Astrocyte (in vitro differentiated cells and primary cell): ENCODE measurements at places on chromosomes 13 and 19. TPM values are rescaled to one million over a fixed set of nuclear protein-coding genes. Genes with fewer than 3 reads are reported as not detected.

Gene MUC16
- not detected in 2 replicates for total RNA-seq

- H3K27ac ChIP-seq: no peak overlapping the region
- peaks cover 25% of the 10 kb centered on the region for H3K4me1 ChIP-seq
- no peaks in the 10 kb centered on the region for H3K36me3 ChIP-seq
Measured at GRCh38 chr19:29670255-29670654, 5.0 kb downstream of the PLEKHF1 start.

Gene TRMT1
- total RNA-seq: 43.0 and 43.3 TPM in 2 replicates

GRCh38 chr19:16497042-16497441 lies 848 bp downstream of the C19orf44 start:
- peak overlapping the region; percentile 83 for H3K27ac ChIP-seq
- H3K4me1 ChIP-seq: peaks cover 11% of the 10 kb centered on the region
- H3K4me3 ChIP-seq: peak overlapping the region; percentile 76
- no peaks in the 10 kb centered on the region for H3K27me3 ChIP-seq
- no peak for DNase-seq
- peaks cover 3% of the 10 kb centered on the region for H3K36me3 ChIP-seq

Gene ALKBH6
- total RNA-seq: 25.9 and 27.3 TPM in 2 replicates

Gene KLK2
- not detected in 2 replicates for total RNA-seq

DNA sequence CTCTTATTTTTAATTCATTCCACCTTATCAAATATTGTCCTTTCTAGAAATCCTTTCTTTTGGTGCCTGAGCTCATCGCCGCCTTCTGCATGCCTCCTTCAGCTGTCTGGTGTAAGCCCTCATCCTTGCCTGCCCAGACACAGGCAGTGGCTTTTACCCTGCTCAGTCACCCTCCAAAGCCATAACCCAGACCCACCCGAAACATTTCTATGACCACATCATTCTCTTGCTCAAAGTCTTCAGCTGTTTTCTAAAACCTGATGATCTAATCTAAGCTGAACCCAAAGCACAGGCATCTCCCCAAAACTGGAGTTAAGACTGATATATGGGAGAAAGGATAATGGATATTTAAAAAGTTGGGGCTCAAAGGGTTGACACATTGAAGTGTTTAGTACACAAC lies 753.7 kb upstream of the SGCG start:
- no peaks in the 10 kb centered on the region for H3K4me1 ChIP-seq
- no peaks in the 10 kb centered on the region for H3K36me3 ChIP-seq
- peaks cover 2% of the 10 kb centered on the region for H3K27me3 ChIP-seq

Gene TSSK6
- total RNA-seq: 1.8 TPM in 2 replicates

GRCh38 chr13:93936901-93937300 lies 542.6 kb downstream of the DCT start:
- H3K36me3 ChIP-seq: no peaks in the 10 kb centered on the region
- H3K4me1 ChIP-seq: no peaks in the 10 kb centered on the region
- no peaks in the 10 kb centered on the region for H3K27me3 ChIP-seq
- DNase-seq: no peak

Gene MTMR6
- 18.5 and 19.3 TPM in 2 replicates for total RNA-seq

Gene GCDH
- 15.5 and 17.5 TPM in 2 replicates for total RNA-seq

Gene PSG1
- 0.52 and 1.0 TPM in 2 replicates for total RNA-seq

DNA sequence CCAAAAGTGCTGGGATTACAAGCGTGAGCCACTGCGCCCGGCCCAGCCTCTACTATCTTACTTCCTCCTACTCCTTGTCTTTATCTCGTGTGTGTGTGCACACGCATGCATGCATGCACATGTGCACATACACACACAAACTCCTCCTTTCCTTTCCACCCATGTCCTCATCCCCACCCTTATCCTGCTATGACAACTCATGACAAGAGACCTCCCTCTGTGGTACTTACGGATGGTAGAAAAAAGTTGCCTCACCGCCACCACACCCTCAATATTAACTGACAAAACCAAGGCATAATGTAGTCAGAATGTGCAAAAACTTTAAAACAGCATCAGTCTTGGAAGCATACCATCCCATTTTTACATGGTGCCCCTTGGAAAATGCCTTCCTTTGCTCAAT lies 15.9 kb upstream of the EEF1AKMT1 start:
- peaks cover 12% of the 10 kb centered on the region for H3K36me3 ChIP-seq
- H3K4me1 ChIP-seq: peaks cover 3% of the 10 kb centered on the region
- no peak overlapping the region for H3K4me3 ChIP-seq
- no peak overlapping the region for H3K27ac ChIP-seq
- H3K27me3 ChIP-seq: no peaks in the 10 kb centered on the region

Gene CCNA1
- 0.70 and 0.91 TPM in 2 replicates for total RNA-seq
